ENCODE measurements at places on chromosomes 7 and 10. TPM values are rescaled to one million over a fixed set of nuclear protein-coding genes. Genes with fewer than 3 reads are reported as not detected.

Gene GLRX3
- 114 TPM for total RNA-seq

Gene CCDC3
- total RNA-seq = 0.61 TPM

Gene LFNG
- 8.8 TPM for total RNA-seq

Gene HELLS
- total RNA-seq = 37.7 TPM

Gene SFRP5
- total RNA-seq = not detected

All from epithelial cell of umbilical artery (primary cell).